Ammon's horn (tissue), 1 donor: ENCODE measurements at places on chromosomes 2 and 18.

DNA sequence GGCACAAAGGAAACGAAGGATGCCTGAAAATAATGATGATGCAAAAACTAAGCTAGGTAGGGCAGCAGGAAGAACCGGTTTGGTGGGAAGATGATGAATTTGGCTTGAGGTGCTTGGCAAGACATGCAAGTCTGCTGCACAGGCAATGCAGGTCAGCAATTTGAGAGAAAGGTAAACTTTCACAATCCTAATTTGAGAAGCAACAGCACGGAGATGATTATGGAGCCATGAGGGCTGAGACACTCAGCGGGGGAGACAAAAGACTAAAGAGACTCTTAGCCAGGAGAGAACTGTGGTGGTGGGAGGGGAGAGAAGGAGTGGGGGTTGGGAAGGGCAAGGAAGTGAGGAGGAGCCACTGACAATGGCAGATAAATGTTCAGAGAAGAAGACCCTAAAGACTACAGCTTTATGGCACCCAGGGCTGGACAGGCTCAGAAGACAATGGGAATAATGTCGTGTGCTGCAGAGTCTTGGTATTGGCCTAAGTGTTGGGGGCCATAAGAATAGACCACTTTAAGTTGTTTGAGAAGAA lies 19.4 kb upstream of the RNF149 start:
- no peak for DNase-seq

GRCh38 chr18:2881088-2881839 lies 34.5 kb downstream of the EMILIN2 start:
- DNase-seq = no peak

DNA sequence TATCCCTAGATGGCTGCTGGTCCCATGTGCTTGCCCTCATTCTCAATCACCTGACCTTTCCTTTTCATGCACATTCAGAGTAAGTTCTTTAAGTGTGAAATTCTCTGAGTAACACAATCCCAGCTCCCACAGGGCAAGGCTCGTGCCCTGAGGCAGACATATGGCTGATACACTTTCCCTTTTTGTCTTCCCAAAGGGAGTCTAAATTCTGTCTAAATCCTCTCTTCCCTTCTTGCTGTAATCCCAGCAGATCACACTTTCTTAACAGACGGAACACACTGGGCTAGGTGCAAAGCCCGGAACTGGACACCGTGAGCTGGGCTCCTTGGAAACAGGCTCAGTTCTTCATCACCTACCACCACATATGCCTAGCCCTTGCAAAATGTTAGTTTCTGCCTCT lies 147.6 kb downstream of the GALNT14 start:
- DNase-seq = no peak

- DNase-seq = no peak
Observed at GRCh38 chr18:31721601-31722000, 37.2 kb upstream of the B4GALT6 start.

DNA sequence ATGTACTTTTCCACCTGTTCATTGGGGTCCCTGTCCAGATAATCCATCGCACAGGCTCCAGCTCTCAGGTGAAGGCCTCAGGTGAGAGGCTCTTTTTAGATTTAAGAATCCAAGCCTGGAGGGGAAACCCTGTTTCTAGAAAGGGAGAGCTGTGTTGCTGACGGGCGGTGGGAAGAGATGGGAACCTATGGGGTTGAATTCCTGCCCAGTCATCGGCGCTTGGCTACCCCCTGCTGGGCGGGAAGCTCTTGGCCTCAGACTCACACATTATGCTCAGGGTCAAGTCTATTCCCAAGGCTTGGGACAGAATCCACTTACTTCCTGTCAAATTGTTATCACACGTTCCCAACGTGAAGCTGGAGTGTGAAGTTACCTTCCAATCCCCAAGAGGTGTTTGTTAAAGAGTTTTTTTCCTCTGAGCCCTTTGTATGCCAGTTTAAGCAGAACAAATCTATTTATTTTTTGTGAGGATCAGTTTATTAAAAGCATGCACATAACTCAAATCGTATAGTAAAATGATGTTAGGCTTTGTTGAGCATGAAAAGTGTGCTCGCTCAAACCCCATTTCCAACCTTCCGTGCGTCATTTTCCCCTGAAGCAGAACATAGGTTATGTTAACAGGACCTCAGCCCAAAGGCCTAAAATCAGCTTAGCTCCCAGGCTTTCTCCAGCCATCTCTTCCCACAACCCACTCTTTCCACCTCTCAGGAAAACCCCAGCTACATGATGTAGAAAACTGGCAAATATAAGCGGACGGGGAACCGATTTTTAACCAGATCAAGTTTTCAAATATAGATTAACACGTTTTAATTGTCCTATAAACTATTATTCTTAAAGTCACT lies 181.7 kb upstream of the ETAA1 start:
- no peak for DNase-seq

DNA sequence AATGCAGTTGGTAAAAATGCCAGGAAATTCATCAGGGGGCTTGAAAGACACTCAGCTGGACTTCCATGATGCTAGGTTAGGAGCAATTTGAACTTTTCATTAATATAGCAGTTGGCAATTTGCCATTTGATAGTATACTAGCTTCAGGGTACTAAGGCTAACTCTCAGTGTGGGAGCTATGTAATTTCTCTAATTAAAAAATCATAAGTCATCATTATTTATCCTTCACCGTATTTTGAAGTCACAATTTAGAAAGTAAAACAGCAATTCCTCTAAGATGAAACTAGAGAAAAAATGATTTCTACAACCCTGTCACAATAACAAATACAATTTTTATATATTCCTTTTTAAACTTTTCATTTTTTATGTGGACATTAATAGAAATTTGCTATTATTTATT lies 190.8 kb downstream of the GPD2 start:
- no peak for DNase-seq

DNA sequence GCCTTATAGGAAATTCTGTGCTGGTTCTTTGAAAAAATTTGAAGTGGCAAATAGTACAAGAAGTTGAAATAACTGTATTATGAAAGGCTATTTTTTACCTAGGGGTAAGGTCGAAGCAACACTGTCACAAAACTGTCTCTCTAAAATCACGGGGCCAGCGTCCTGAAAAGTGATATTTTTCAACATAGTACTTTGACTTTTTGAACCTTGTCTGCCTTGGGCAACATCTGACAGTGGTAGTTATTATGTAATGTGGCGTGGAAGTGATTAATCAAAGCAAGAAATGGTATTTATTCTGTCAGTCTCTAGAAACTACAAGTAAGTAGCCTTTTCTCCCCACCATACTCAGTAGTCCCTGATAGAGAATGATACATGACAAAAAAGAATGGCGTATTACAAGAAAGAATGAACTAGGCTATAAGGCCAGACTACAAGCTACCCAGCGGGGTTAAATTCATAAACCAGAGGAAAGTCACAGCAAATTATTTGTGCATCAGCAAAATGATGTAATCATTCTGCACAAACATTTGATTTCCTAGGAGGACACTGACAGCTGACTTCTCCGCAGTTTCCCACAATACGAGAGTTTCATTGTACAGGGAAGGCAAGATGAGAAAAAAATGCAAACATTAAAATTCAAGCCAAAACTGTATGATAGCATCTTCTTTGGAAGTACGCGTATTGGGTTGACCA lies 9.8 kb downstream of the GEN1 start:
- DNase-seq = no peak

- DNase-seq = no peak
Observed at GRCh38 chr18:42179542-42180121, 224.6 kb downstream of the PIK3C3 start.

- peak; percentile 11 for DNase-seq
Observed at GRCh38 chr2:102735416-102736109, 26.3 kb upstream of the TMEM182 start.

GRCh38 chr2:169716938-169717690 lies 16.5 kb upstream of the KLHL23 start:
- no peak for DNase-seq

- no peak for DNase-seq
Observed at GRCh38 chr2:178200331-178200730, 6.0 kb downstream of the OSBPL6 start.

GRCh38 chr2:191199929-191200512 lies 45.2 kb upstream of the MYO1B start:
- DNase-seq = no peak

DNA sequence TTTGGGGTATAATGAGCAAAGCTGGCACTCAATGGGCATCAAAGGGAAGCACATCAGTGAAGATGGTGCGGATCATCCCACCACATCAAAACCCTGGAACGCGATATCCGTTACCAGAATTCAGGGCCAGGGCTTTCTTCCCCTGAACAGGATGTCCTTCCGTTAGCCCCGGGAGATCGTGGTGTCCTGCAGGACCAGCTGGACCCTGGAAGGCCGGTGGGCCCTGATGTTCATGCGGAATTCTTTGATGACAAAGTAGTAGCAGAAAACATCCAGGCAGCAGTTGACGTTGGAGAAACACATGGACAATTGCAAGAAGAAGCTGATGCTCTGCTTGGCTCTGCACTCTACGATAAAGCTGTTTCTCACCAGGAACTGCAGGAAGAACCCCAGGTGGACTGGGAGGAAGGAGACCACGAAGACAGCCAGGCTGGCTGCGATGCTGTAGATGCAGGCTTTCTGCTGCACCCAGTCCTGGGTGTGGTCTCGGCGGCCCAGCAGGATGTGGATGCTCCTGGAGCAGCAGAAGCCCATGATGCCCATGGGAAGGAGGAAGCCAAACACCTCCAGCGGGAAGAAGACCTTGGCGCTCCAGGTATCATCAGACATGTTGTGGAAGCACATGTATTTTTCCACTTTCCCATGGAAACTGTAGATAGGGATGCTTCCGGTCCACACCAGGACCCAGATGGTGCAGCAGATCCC lies 15.0 kb downstream of the GPR55 start:
- DNase-seq = no peak

- DNase-seq = no peak
Observed at GRCh38 chr2:233419602-233420391, 65.5 kb downstream of the DGKD start.

- peak; percentile 7 for DNase-seq
Observed at GRCh38 chr2:28004086-28004485, 113.6 kb downstream of the BABAM2 start.

- no peak for DNase-seq
Observed at GRCh38 chr2:208300847-208301618, 35.0 kb downstream of the PIKFYVE start.
